ENCODE measurements at places on chromosomes 12 and 14.

- DNase-seq: no peak
Observed at GRCh38 chr14:77242752-77243151, 28.3 kb downstream of the NGB start.

DNA sequence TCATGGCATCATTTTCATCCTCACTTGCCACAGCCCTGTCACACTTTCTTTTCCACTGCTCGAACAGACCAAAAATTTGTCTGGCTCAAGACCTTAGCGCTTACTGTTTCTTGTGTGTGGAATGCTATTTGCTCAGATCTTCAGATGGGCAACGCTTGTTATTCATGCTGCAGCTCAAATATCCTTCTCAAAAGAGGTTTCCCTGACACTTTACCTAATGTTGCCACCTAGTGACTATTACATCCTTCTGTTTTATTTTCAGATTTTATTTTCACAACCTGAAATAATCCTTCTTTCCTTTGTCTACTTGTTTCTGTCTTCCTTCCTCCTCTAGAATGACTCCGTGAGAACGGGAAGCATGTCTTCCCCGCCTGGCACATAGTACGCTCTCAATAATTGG lies 5.6 kb downstream of the FBXO33 start:
- DNase-seq: no peak

DNA sequence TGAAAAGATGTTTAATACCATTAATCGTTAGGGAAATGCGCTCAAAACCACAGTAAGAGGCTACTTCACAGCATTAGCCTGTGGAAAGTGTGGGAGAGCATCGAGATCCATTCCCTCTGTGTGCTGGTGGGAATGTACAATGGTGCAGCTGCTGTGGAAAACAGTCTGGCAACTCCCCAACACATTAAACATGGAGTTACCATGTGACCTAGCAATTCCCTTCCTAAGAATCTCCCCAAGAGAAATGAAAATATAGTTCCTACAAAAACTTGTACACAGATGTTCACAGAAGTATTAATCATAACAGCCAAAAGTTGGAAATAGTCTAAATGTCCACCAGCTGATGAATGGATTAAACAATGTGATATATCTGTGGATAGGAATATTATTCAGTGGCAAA lies 23.8 kb downstream of the MLXIP start:
- no peak for DNase-seq

- no peak for DNase-seq
Observed at GRCh38 chr12:116600959-116601918, 42.1 kb downstream of the MAP1LC3B2 start.

DNA sequence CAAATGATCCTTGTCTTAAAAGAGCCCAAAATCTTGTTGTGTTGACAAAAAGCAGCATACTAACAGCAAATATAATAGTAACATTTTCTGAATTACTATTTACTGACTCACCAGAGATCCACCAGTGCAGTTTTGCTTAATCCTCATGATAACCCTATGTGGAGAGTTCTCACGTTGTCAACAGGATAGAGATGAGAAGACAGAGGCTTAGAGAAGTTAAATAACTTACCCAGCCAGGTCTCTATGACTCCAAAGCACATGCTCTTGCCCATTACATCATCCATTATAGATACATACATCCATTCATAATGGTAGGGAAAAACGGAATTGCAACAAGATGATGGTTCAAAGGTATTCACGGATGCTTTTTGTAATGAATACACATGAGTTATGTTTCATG lies 111.9 kb downstream of the PAX9 start:
- no peak for DNase-seq

- no peak for DNase-seq
Observed at GRCh38 chr12:124664395-124665111, 97.1 kb upstream of the NCOR2 start.

DNA sequence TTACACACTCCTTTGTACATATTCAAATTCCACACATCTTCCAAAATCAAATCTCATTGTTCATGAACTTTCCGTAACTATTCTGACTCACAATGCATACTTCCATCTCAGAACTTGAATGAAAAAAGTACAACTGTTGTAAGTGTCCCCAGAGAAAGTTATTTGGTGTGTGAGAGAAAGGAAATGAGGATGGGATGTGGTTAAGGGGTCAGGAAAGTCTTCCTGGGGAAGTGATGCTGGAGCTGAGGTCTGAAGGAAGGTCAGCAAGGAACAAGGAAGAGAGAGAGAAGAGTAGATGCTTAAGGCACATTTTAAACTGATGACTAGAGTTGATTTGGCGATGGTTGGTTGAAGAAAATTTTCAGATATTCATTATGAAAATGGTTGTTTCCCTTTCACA lies 340.0 kb upstream of the STXBP6 start:
- DNase-seq: no peak

- no peak for DNase-seq
Observed at GRCh38 chr12:104372061-104372720, 68.7 kb downstream of the EID3 start.
